Left renal cortex interstitium (tissue), 4 donors: ENCODE measurements at places on chromosomes 2 and 18.

- DNase-seq: no peak
These were observed 261.4 kb upstream of the KLHL14 start for GRCh38 chr18:33034212-33034611.

DNA sequence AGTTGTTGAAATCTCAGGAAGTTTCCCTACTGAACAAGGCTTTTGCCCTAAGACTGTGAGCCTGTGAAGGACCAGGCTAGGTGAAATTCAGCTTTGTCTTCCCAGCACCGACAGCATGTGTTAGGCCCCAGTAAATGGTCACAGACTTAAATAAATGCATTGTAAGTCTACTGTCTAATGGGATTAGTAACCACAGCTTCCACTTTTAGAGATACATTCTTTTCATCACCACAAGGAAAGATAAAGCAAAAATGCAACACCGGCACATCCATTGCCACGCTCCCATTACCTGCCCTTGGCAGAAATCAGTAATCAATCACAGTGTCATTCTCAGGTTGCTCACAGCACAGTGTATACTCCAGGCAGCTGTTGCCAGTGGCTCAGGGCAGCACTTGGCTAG, 59.3 kb downstream of the CRACDL start:
- DNase-seq: no peak

- DNase-seq: no peak
These were observed 34.5 kb downstream of the RAB31 start for GRCh38 chr18:9742524-9743131.

- no peak for DNase-seq
These were observed 11.1 kb downstream of the NR4A2 start for GRCh38 chr2:156321243-156321904.

- DNase-seq: no peak
These were observed 1.6 kb downstream of the CAPN10 start for GRCh38 chr2:240588006-240588655.

- no peak for DNase-seq
These were observed 619 bp upstream of the FAM168B start for GRCh38 chr2:131093696-131094462.

DNA sequence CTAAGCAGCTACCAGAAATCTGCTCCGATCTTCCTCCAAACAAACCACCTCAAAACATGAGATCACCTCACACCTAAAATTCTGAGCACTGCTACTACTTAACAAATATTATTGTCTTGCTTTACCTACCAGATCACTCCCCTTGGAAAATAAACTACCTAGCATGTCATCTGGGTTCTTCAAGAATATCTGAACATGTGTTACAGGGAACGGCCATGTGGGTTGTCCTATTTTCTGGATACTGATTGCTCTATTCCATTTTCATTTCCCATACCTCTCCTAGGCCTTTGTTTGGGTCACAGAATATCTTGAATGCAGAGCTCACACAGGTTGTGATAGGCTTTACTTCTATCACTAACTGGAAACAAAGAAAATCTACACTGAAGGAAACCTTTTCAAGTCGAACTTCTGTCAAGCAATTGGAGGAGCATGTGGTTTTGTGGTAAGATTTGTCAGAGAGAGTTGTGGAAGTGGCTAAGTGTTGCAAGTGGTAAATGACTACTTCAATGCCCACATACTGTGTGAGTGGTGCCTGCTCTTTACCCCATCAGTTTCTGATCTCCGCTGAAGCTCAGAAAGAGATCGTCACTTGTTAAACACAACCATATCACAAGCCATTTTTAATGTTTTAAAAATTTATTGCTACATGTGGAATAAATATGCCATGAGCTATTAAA, 739.1 kb upstream of the ZEB2 start:
- no peak for DNase-seq

DNA sequence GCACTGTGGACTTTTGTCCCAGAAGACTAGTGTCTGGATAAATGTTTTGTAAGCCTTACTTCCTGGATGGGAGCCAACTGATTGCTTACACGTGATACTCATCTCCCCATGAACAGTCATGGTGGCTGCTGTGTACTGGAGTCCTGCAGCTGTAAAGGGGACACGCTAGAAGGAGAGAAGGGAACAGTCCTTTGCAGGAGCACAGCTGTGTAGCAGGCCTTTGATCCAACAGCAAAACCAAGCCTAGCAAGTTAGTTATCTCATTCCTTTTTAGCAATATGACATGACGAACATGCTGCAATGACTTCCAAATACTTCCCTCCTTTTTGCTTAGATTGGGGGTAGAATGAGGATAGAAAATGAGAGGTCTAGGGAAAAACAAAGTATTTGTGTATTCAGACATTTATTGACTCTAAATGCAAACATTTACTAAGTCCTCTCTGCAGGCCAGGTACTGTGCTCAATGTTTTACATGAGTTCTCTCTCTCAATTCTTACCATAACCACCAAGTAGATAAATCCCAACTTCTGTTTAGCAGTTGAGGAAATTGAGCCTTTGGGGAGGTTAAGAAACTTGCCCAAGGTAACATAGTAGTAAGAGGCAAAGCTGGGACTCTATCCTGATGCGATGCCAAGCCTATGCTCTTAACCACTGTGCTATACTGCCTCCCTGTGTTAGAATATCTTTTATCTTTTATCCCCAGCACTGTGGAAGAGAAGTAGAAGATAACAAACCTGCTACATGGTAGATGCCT, 55.4 kb upstream of the CD28 start:
- DNase-seq: no peak

DNA sequence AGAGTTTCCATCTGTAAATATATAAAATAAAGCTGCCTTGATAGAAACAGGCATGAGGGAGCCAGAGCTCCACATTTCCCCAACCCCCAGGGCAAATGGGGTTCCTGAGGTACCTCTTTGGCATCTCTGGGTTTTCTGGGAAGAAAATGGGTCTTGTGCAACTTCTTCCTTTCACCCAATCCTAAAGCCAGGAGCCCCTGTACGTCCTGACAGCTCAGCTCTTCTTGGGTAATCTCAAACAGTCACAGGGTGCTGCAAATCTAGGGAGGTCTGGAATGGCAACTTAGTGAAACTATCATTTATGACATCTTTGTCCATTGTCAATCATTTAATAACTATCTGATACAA, 36.6 kb upstream of the STAT1 start:
- DNase-seq: no peak

GRCh38 chr18:41645589-41646360, 309.3 kb upstream of the PIK3C3 start:
- no peak for DNase-seq

GRCh38 chr2:232336981-232337720, 41.4 kb upstream of the ALPP start:
- DNase-seq: no peak

- DNase-seq: no peak
These were observed 148.8 kb downstream of the ARL4C start for GRCh38 chr2:234348081-234348480.
